CD4-positive, alpha-beta T cell treated with Interleukin-12 subunit alpha and Interleukin-12 subunit beta, for 1 hour (primary cell): ENCODE measurements at places on chromosomes 6 and 20.

DNA sequence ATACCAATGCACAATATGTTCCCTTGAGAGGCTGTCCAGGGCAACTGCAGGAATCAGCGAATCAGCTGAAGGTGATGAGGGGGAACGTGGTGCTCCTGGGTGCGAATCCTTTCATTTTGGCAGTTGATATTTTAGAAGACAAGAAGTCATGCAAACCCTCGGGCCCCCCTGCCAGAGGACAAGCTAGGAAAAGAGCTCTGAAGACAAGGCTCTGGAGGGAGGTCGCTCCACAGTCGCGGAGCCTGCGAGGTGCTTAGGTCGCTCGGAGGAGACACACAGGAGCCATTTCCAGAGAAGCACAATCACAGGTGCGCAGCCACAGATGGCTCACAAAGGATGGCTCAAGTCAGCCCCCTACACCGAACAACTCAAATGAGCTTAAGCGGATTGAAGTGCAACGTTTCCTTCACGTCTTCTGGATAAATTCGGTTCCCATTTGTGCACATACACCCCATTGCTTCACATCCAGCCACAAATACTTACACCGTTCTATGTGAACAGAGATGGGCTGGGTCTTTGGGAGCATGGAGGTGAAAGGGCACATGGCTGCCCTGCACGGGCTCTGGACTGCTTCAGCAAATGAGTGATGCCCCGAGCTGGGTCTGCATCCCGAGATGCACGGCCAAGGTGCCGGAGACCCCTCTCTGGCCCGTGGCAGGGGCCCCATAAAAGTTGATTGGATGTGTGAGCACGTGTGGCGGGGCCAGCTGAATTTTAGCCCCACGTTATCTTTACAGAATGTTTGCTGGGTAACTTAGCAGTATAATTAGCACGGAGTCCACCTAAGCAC is 286.3 kb downstream of the TAF4 start:
- DNase-seq: no peak

GRCh38 chr6:22600059-22600458 is 30.7 kb downstream of the HDGFL1 start:
- DNase-seq: no peak

DNA sequence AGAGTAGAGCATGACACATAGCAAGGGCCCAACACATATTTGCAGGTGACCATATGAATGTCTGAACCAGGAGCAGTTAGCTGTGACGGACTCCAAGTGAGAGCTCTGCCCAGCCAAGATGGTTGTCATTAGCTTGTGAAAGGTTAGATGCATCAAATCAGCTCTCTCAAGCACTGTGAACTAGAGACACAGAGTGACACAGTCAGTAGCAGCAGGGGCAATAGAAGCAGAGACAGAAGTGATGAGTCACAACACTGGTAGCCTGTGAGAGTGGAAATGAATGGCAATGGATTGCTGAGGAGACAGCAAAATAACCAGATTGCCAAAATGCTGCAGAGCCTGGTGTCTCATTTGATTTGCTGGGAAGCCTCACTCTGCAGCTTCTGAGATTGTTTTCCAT is 558.9 kb downstream of the PKHD1 start:
- no peak for DNase-seq

DNA sequence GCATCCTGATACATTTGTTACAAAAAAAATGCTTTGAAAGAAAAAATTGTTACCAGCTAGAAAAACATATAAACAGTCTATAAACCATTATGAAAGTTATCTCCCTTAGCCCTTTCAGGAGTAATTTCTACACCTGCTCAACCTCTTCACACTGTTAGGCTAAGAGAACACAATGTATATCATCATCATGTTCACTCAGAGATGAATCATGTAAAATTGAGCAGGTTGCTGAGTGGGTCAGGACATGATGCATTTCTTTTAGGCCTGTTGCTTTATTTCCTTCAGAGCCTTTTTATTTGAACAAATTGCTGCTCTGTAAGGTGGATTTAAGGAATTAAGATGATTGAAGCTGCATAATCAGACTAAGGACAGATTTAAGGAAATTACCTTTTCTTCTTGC is 531.3 kb upstream of the MAN1A1 start:
- DNase-seq: no peak

GRCh38 chr6:317060-317447 is 24.8 kb downstream of the DUSP22 start:
- no peak for DNase-seq

- no peak for DNase-seq
Measured at GRCh38 chr6:53744321-53744720, 50.5 kb upstream of the LRRC1 start.

GRCh38 chr6:71446470-71446869 is 157.9 kb downstream of the OGFRL1 start:
- DNase-seq: no peak

DNA sequence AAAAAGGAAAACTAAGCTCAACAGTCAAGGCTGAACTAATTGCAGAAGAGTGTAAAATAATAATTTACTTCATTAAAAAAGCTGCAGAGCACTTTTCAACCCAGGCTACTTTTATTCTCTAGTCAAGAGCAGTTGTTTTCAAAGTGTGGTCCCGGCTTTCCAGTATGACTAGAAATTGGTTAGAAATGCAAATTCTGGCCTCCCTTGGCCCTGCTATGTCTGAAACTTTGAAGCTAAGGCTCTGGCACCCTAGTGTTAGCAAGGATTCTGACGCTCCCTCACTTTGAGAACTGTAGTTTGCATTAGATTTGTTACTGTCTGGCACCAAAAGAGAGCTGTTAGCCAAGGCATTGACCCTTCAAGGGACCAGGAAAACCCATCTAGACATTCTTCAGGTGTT is 9.5 kb upstream of the NXT1 start:
- DNase-seq: no peak

- DNase-seq: peak; percentile 6
Measured at GRCh38 chr6:11653028-11653583, 115.6 kb downstream of the TMEM170B start.

GRCh38 chr6:79801362-79801761 is 146.0 kb downstream of the ELOVL4 start:
- no peak for DNase-seq

- no peak for DNase-seq
Measured at GRCh38 chr6:40532349-40533000, 54.7 kb downstream of the LRFN2 start.

DNA sequence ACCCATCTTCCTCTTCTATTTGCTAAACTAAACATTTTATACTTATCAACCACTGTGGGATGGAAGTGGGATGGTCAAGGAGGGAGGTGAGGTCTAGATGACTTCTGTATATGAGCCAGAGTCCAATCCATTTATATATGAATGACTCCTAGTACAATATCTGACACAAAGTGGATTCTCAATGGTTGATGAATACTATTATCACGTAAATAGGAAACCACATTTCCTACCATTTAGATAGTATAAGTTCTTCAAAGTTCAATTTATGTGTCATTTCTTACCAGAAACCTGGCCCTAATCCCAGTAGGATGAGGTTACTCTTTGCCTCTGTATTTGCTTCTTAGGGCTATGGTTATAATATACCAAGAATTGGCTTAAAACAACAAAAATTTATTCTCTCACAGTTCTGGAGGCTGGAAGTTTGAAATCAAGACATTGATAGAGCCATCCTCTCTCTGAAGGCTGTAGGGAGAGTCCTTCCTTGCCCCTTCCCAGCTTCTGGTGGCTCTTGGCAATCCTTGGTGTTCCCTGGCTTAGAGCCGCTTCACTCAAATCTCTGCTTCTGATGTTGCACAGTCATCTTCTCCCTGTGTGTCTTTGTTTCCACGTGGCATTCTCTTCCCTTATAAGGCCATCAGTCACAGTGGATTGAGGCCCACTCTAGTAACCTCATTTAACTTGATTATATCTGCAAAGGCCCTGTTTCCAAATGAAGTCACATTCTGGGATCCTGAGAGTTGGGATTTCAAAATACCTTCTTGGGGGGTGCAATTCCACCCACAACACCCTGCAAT is 41.0 kb upstream of the RAB23 start:
- DNase-seq: no peak

GRCh38 chr6:21332660-21333059 is 260.9 kb upstream of the SOX4 start:
- DNase-seq: no peak

DNA sequence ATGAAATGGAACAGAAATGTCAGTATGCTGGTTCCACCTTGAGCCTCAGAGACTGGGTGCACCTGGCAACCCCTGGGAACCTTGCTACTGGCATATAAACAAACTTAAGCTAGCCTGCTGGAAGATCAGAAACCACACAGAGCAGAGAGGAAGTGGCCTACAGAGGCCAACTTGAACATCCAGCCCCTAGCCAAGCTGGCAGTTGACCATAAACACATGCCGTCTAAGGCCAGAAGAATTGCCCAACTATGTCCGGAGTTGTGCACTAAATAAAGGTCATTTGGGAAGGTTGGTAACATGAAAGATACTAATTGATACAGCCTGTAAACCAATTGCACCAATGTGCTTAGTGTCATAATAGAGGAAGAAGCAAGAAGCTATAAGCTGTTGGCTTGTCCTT is 266.6 kb upstream of the BTBD3 start:
- no peak for DNase-seq

- DNase-seq: no peak
Measured at GRCh38 chr6:106080763-106081095, 5.4 kb upstream of the PRDM1 start.

- no peak for DNase-seq
Measured at GRCh38 chr6:121426686-121427085, 8.8 kb upstream of the GJA1 start.

GRCh38 chr6:60952500-60952899 is 1333.5 kb downstream of the KHDRBS2 start:
- no peak for DNase-seq

- no peak for DNase-seq
Measured at GRCh38 chr6:146149770-146150169, 120.9 kb downstream of the GRM1 start.

DNA sequence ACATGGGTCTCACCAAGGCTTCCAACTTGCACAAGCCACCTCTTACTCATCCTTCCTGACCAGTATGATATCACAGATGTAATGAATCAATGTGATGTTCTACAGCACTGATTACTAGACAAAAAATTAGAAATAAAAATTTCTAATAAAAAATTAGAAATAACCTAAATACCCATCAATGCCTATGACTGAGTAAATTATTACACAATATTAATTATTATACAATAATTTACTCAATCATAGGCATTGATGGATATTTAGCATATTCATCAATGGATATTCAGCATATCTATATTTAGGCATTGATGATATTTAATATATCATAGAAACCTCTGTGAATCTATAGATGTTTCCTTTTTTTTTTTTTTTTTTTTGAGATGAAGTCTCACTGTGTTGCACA is 43.2 kb upstream of the MBOAT1 start:
- no peak for DNase-seq

GRCh38 chr6:11732036-11732631 is 46.5 kb downstream of the ADTRP start:
- no peak for DNase-seq

- no peak for DNase-seq
Measured at GRCh38 chr6:33455051-33455450, 675 bp downstream of the ZBTB9 start.

DNA sequence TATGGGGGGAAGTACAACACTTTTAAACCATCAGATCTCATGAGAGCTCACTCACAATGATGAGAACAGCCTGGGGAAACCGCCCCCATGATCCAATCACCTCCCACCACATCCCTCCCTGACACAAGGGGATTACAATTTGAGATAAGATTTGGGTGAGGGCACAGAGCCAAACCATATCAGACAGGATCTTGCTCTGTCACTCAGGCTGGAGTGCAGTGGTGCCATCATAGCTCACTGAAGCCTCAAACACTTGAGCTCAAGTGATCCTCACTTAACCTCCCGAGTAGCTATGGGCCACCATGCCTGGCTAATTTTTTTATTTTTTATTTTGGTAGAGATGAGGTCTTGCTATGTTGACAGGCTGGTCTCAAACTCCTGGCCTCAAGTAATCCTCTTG is 5.1 kb upstream of the IYD start:
- DNase-seq: no peak

DNA sequence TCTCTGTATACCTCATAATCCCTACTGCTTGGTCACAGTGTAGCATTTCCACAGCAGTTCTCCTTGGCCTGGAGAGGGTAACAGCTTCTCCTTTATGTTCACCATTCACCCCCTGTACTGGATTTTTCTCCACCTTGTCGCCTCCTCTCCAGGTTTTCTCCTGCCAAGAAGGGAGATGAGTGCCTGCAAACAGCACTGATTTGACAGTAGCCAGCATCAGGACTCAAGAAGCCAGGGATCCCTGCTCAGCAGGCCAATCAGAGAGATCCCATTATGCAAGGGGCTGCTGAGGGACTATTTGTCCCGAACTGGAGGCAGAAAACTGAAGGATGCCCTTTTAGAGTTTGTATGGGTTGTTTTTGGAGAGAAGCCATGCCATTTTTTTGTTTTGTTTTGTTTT is 68.6 kb upstream of the RIPOR2 start:
- DNase-seq: no peak

DNA sequence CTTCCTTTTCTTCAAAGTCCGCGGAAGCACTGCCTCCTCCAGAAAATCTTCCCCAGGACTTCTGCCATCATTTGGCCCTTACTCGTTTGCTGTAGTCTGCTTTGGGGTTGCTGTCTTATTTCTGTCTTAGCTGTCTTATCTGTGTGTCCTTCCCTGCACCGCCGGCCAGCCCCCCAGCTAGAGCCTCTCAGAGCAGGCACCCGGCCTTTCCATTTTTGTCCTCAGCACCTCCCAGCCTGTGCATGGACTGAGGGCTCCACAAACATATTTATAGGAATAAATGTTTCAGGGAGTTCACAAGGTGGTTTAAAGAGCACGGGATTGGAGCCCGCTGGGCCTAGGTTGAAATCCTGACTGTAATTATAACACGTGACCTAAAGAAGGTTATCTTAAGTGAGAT is 8.1 kb downstream of the GLP1R start:
- no peak for DNase-seq

DNA sequence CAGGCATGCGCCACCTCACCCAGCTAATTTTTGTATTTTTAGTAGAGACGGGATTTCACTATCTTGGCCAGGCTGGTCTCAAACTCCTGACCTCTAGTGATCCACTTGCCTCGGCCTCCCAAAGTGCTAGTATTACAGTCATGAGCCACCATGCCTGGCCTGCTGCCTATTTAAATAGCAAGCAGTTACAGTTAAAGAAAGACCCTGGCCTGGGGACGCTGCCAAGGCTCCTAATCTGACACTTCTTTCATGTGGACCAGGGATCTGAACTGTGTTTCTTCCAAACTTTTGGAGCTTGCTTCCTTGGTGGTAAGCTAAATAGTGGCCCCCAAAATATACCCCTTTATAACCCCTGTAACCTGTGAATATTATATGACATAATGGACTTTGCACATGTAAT is 15.3 kb downstream of the PPARD start:
- no peak for DNase-seq

- DNase-seq: no peak
Measured at GRCh38 chr6:93266116-93266817, 153.1 kb downstream of the EPHA7 start.

DNA sequence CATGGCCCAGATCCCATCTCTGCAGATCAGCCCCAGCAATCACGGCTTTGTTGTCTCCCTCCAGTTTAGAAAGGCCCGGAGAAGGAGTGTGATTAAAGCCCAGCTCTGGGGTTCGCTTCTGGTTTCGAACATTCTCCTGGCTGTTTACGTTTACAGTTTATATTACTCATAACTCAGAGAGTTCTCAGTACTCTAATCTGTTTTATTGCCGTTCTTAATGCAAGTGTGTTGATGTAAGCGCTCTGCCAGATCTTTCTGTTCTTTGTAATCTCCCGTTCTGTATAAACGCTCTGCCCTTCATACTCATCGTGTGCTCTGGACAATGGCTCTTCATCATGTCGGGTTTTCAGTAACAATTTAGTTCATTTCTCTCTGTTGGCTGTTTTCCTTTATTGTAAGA is 118.0 kb upstream of the PRND start:
- no peak for DNase-seq

GRCh38 chr6:167915139-167915538 is 82.3 kb upstream of the KIF25 start:
- no peak for DNase-seq
